ENCODE measurements at places on chromosomes 16 and 17.

- DNase-seq = peak; percentile 79
These were observed 560.6 kb downstream of the CDH13 start for GRCh38 chr16:83187405-83187804.

GRCh38 chr17:53971361-53971760, 148.6 kb downstream of the KIF2B start:
- no peak for DNase-seq

DNA sequence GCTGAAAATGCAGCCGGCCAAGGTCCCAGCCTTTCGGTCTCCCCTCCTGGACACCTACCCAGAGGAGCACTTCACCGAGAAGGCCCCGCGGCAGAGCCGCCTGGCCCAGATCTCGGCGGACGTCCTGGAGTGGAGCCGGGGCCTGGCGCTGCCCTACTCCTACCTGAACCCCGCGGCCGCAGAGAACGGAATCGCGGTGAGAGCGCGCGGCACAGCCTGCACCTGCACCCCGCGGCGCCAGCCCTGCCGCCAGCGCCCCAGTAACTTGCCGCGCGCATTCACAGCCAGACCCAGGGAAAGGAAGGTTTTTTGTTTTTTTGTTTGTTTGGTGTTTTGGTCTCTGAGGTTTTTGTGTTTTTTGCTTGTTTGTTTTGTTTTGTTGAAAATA, 15.2 kb downstream of the ALOX12B start:
- DNase-seq = no peak

- no peak for DNase-seq
These were observed 33.8 kb downstream of the FOXK2 start for GRCh38 chr17:82553210-82553930.

DNA sequence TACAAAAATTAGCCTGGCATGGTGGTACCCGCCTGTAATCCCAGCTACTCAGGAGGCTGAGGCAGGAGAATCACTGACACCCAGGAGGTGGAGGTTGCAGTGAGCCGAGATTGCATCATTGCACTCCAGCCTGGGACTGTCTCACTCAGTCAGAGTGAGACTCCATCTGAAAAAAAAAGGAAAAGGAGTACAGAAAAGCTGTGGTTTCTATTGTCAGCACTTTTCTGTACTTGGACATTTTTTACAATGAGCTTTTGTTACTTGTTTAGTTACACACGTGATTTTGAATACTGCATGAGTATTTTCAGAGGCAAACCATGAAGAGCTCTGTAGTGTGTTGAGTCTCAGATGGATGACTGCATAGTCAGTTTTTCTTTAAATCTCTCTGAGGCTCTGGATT, 26.3 kb downstream of the ZC3H18 start:
- DNase-seq = peak; percentile 8

DNA sequence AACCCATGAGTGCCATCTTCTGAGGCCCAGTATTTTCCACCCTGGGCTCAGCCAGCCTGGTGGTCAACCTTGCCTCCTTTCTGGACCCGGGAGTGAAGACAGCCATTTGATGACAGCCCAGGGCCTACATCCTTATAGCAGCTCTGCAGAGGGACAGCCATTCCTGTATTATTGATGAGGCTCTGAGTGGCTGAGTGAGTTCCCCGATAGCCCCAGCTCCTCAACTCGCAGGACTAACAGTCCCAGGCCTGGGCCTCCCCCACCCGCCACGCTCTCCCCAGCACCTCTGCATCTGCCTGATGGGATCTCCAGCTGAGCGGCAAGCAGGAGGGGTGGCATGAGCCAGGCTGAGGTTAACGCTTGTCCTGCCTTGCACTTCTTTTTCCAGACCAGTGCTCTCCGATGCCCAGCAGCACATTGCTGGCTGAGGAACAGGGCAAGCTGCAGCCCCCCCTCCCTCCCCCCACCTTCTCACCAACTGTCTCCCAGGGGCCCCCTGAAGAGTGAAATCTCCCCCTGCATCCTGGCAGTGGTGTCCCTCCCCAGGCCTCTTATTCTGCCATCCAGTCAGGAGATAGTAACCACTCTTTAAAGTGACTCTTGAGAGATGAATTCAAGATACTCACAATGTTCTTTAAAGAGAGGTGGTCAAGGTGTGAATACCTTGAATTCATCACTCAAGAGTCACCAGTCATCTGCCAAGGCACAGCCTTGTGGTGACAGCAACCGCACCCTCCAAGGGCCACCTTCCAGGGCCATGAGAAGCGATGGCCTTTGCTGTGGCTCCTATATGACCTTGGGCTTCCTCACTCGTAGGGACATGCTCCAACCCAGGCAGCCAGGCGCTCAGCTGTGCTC, 23.5 kb downstream of the CACNG5 start:
- DNase-seq = no peak

GRCh38 chr17:8746501-8747236, 2.0 kb upstream of the CCDC42 start:
- no peak for DNase-seq

DNA sequence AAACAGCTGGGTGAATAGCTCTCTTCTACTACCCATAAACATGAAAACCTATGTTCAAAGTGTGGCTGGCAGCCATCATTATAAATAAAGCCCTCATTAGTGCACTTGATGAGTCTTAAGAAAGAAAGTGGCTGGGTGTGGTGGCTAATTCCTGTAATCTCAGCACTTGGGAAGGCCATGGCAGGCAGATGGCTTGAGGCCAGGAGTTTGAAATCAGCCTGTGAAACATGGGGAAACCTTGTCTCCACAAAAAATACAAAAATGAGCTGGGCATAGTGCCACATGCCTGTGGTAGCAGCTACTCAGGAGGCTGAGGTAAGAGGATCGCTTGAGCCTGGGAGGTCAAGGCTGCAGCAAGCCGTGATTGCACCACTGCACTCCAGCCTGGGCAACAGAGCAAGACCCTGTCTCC, 28.3 kb upstream of the APPBP2 start:
- peak; percentile 88 for DNase-seq

- no peak for DNase-seq
These were observed 38.4 kb upstream of the IRF8 start for GRCh38 chr16:85860413-85861094.

DNA sequence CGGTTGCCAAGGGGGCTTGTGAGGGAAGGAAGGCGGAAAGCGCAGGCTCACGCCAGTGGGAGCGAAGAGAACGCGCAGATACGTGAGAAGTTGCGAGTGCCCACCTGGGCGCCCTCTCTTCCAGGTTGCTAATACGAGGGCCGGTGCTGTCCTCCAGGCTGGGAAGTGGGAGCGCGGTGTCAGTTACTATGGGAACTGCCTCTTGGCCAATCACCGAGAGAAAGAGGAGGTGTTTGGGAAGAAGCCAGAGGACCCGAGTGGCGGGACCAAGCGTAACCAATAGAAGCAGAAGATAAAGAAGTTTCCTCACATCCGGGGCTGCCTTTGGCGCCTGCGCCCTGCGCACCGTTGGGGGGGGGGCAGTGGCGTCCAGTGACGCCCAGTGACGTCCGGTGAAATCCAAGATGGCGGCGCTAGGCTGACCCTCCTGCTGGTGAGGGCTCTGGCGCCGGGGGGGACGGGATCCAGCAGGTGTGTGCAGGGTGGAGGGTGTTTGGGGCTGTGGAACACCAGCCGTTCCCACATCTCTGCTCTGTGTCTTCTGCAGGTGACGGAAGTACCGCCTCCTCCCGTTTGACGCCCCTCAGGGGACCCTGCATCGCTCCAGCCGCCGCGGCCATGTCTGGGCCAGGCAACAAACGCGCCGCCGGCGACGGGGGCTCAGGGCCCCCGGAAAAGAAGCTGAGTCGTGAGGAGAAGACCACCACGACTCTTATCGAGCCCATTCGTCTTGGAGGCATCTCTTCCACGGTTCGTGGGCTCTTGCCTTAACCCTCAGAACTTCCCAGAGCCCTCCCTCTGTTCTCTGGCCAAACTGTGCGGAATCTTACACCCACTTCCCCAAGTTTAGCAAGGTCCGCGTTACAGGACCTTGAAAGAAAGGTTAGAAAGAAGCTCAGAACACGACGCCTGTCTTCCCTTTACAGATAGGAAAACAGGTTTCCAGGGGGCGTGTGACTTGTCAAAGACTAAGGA, at the start of the genes CFAP119 and RNF40:
Gene CFAP119, minus strand, starts transcription at position 135 of the 975 bp plus-strand sequence. CDS start 314 bp downstream, outside the sequence.
Gene RNF40, plus strand, starts transcription at position 395 of the 975 bp plus-strand sequence. Its CDS starts 224 bp downstream, at position 619.
- peak; percentile 98 for DNase-seq

DNA sequence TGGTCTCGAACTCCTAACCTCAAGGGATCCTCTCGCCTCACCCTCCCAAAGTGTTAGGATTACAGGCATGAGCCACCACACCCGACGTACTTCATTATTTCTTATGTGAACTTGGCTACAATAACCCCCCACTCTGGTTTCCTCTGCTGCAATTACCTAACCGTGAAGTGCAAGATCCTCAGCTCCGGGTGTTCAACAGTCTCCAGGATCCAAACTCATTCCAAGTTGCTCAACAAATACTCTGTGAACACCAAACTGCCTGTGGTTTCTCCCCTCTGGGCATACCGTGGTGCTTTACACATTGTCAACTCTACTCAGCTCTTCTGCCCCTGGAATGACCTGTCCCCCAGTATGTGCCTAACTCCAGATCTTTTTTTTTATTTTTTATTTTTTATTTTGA, 6.8 kb upstream of the SULT1A1 start:
- DNase-seq = no peak

DNA sequence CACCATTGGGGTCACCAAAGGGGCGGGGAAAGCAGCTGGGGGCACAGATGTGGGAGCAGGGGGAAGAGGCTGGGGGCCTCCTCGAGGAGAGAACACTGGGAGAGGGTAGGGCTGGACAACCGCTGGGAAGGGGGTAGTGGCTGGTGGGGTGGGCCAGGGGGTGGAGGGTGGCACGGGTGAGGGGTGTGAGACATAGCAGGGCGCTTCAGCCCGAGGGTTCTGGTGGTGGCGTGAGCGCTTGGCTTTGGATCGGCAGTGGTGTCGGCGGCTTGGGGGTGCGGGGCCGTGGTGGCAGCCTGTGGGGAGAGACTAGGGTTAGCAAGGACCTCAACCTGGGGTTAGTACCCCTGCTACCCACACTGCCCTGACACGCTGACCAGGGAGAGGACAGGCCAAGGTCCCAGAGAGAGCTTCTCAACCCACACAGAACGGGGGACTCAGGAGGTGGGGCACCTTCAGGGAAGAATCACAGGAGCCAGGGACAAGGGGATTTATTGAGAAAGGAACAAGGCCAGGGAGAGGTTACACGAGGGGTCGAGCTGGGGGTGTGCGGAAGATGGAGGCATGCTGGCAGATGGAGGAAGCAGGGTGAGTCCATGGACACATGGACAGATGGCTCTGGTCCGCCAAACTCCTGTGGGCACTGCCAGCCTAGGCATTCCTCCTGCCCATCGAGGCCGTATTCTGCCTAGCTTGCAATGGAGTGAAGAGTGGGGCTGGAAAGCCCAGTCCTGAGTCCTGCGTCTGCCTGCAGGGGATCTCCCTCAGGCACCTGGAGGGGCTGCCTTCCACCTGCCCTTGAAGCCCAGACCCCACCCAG, 8.4 kb downstream of the PER1 start:
- DNase-seq = no peak

GRCh38 chr17:74875155-74875976, 2.6 kb upstream of the FDXR start:
- DNase-seq = no peak

GRCh38 chr16:30005341-30006094, 5.3 kb downstream of the DOC2A start:
- DNase-seq = peak; percentile 41

DNA sequence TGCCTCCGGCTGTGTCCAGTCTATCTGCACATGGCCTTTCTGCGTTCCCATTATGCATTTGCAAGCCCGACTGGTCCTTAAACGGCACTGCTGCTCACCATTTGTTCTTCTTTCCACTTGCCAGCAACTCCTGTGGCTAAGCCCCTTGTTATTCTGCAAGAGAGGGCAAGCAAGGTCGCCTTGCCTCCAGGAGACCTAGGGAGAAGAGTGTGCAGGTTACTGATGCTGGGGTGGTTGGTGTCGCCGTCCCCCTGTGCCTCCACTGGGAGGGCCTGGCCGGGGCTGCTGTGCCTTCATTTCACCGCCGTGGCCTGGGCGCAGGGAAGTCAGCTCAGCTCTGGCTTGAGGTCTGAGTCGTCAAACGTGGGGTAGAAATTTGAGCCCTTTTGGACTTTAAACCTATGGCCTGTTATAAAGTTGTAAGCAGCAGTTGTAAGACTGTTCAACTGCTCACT, 12.7 kb downstream of the SLC6A4 start:
- DNase-seq = no peak

GRCh38 chr16:13552062-13552959, 367.6 kb upstream of the ERCC4 start:
- DNase-seq = no peak

DNA sequence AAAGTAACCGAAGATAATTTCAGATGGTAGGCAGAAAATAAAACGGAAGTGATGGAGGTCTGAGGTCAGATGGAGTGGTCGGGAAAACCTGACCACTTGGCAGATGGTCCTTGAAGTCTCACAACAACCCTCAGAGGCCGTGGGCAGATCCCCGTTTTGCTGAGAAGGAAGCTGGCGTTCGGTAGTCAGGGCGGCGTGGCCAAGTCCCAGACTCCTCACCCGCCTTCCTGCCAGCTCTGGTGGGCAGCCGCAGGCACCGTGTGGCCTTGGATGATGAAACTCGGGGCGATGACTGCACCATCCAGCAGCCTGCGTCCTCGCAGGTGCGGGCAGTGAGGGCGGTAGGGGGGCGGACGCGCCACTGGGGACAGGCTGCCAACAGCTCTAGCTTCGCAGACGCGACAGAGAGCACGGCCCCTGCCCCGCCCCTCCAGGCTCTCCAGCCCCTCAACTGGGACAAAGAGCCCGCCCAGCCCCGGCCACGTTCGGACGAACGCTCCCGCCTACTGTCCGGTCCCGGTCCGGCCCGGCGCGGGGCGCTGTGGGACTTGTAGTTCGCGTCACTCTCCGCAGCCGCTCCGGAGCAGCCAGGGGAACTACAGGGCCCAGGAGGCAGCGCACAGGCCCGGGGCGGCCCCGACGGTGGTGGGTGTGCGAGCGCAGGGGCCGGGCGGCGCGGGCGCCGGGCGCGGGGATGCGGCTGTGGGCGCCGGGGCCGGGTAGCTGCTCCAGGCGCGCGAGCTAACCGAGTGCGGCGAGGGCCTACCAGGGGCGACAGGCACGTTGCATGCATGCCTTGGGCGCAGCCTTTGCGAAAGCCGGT, at the start of gene GPT2:
Gene GPT2, plus strand, starts transcription at position 673 of the 823 bp plus-strand sequence. CDS start 354 bp downstream, outside the sequence.
- DNase-seq = peak; percentile 97

DNA sequence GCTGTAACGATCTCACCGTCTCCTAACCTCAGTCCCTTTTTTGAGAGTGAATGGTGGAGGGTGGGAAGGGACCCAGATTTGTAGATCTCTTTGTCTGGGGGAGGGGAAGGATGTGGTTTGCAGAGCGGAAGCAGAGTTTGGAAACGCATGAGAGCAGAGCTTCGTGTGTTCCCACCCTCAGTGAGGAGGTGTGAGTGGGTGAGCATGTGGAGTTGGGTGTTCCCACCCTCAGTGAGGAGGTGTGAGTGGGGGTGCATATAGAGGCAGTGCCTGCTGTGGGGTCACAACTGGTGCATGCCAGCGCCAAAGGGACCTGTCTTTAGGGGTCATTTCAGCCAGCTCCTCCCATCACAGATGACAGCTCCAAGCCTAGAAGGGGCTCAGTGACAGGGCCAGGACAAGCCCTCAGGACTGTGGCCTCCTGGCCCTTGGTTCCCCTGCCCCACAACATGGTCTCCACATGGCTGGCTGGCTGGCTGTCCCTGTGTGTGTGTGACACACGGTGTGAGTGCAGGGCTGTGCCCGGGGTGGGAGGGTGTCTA, 1.8 kb upstream of the CISD3 start:
- DNase-seq = no peak

DNA sequence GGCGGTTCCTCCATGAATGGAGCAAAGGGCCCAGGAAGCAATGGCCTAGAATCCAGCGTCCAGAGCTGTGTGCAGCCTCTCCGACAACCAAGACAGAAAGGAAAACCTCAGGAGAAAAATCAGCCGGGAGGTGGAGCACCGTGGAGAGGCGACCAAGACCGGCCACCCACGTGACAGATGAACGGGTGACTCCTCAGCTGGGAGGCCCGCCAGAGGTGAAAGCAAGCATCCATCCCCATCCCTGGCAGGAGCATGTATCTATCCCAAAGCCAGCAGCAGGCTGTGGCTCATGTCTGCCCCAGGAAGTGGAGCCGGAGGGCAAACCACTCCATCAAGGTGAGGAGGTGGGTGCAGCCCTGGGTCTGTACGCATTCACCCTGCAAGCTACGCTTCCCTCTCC, 52.1 kb downstream of the FOXL1 start:
- DNase-seq = no peak

Measured in fibroblast of skin of abdomen (primary cell).